ENCODE measurements at places on chromosomes 7 and 10.
A peak's percentile ranks its signal among the peaks of the same experiment; 100 is the strongest.

- no peak for DNase-seq
Measured at GRCh38 chr10:59243611-59244195, 67.3 kb downstream of the PHYHIPL start.

- no peak for DNase-seq
Measured at GRCh38 chr10:17649836-17650235, 5.9 kb downstream of the STAM start.

GRCh38 chr7:155568842-155569494, 22.6 kb upstream of the CNPY1 start:
- DNase-seq = no peak

DNA sequence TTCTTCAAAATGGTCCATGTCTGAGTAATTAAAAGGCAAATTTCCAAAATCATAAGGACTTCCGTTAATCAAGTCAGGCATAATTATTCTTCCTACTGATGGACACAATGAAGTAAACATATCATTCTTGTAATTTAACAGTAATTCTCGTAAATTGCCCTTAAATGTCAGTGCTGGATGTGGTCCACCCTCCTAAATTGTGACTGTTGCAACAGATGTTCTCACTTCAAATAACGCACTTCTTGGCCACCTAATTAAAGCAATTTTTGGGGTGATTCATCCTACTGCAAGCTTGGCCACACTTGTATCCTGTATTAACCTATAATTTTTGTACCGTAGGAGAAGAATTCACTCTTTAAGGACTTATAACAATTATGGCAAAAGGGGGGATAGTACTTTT, 1.9 kb downstream of the COL1A2 start:
- DNase-seq = no peak

DNA sequence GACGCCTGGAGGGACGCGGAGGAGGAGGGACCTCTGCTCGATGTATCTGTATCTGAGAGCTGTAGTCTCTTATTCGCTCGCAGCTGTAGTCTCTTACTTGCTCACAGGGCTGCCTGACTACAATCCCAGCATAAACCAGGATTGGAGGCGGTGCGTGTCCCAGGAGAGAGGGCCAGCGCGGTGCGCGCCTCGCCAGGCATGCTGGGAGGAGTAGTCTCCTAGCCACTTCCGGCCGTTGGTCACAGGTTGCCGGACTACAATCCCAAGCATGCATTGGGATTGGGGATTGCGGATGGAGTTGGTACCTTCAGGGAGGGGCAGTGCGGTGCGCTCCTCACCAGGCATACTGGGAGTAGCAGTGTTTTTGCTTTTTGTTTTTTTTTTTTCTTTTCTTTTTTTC, 421.7 kb upstream of the NUPR2 start:
- DNase-seq = no peak

GRCh38 chr7:5528071-5528814, 104.6 kb upstream of the TNRC18 start:
- no peak for DNase-seq

DNA sequence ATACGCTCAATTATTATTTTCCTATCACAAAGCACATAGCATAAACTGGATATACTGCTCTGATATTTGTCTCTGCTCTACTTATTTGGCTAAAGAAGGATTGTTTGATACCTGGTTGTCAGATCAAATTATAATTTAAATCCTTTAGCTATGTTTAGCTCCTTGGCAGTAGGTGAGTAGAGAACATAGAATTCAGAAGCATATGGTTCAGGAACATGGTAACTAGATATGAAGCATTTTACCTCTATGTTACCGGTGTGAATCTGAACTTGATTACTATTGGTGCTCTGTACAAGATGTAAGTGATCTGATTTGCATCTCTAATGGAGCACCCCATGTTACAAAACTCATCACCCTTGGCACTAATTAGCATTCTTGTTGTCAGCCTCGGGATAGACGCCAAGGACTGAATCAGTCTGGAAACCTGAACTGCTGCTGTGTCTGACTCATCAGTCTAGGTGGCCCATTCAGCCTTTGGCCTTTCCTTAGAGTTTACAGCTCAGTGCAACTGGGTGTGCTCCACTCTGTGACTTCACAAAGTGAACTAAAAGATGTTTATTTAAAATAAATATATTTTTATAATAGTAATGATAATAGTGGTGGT, 12.3 kb upstream of the MYPN start:
- no peak for DNase-seq

DNA sequence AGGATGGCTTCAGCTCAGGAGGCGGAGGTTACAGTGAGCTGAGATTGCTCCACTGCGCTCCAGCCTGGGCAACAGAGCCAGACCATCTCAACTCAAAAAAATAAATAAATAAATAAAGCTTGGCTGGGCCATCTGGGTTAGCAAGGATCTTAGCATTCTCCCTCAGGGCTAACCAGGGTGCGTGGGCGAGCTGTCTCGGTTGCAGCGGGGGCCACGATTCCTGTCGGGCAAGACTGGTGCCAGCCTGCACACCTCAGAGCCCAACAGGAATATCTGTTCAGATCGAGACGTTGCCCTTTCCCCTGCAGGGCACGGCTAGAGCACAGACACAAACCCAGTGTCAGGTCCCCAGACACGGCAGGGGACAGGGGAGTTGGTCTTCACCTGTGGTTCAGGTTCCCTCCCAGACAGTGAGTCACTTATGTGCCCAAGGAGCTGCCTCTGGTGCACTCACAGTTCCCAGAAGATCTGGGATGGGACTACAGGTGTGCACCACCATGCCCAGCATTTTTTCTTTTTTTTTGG, 75.5 kb upstream of the GTF2I start:
- no peak for DNase-seq

DNA sequence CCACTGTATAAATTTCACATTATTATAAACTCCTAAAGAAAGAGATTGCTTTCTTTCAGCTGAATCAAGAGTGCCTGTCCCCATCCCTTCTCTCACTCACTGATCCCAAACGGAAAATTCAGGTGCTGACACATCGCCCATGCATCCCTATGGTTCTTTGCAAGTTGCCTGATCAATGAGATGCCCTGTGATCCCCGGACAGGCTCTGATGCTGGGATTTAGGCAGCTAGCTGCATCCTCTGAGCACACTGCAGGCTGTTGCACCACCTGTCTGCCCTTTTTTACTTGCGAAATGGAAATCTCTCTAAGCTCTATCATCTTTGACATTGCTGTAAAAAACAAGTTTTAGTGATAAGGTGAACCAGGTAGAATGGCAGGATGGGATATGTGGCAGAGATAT, 456.5 kb downstream of the GATA3 start:
- DNase-seq = no peak

DNA sequence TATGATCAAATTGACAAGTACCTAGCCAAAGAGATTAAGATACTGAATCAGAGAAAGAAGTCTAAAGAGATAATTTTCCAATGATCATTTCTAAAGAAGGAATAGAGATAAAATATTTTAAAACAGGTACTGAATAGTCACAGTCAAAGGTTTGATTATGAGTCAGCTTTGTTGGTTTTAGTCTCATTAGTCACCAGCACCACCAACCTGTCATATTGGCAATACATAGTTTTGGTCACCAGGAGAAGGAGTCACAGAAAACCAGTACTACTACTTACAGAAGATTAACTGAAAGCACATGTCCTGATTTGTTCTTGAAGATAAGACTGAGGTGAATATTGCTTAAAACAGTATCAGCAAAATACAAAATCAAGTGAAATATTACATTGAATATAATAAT, 34.6 kb downstream of the ZEB1 start:
- no peak for DNase-seq

GRCh38 chr7:46682836-46683624, 762.0 kb upstream of the IGFBP3 start:
- no peak for DNase-seq

GRCh38 chr10:93496322-93497041, at the start of gene CEP55:
TSS of gene CEP55 (plus strand) at chr10:93496612. CDS start at chr10:93500052, 3,440 bp downstream.
- peak; percentile 94 for DNase-seq
